Caco-2 (cell line): ENCODE measurements at places on chromosomes 2 and 18.
A peak's percentile ranks its signal among the peaks of the same experiment; 100 is the strongest.

DNA sequence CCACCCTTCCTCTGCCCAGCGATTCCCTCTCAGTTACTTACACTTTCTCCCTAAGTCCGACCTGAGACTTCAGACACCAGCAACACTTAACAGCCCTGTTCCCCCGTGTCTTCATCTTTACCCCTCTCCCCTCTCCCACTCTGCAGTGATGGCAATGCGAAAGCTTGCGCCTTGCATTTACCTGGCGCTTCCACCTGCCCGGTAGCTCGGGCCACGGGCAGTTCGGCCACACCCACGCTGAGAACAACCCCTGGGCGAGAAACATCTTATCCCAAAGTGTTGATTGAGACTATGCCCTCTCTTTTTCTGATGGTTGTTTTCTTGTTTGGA lies 558 bp downstream of the DNAJC10 start:
- H3K27me3 ChIP-seq = no peaks in the 10 kb centered on the region
- H3K27ac ChIP-seq = no peak overlapping the region
- no peaks in the 10 kb centered on the region for H3K36me3 ChIP-seq
- H3K4me3 ChIP-seq = peak overlapping the region; percentile 62

DNA sequence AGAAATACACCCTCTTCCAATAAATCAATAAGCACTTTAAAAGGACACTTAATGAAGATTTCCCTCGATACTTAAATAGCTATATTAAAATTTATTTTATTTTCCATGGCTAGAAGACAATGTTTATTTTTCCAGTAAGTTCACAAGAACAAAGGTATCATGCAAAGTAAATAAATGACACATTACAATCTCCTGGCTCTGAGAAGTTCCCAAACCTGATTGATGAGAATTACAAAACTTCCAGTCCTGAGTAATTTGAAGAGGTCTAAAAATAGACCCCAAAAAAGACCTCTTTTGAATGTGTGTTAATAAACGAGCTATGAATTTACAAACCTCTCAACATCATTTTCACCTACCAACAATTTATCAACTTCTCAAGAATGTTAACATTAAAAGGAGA lies 1.5 kb upstream of the PEX13 start:
- peaks cover under 1% of the 10 kb centered on the region; the same call in 1 of the 2 replicates for H3K36me3 ChIP-seq
- H3K27me3 ChIP-seq = no peaks in the 10 kb centered on the region

- H3K4me1 ChIP-seq = no peaks in the 10 kb centered on the region
- H3K36me3 ChIP-seq = no peaks in the 10 kb centered on the region
- H3K4me3 ChIP-seq = no peak overlapping the region
- no peak for DNase-seq
- no peaks in the 10 kb centered on the region for H3K27me3 ChIP-seq
These were observed 26.1 kb downstream of the ITSN2 start for GRCh38 chr2:24334245-24334633.

GRCh38 chr2:229363185-229363814 lies 92.2 kb upstream of the PID1 start:
- no peak overlapping the region for H3K27ac ChIP-seq
- no peaks in the 10 kb centered on the region for H3K36me3 ChIP-seq
- no peaks in the 10 kb centered on the region for H3K4me1 ChIP-seq
- no peaks in the 10 kb centered on the region for H3K27me3 ChIP-seq
- DNase-seq = no peak
